ENCODE measurements at places on chromosomes 1 and 21.

DNA sequence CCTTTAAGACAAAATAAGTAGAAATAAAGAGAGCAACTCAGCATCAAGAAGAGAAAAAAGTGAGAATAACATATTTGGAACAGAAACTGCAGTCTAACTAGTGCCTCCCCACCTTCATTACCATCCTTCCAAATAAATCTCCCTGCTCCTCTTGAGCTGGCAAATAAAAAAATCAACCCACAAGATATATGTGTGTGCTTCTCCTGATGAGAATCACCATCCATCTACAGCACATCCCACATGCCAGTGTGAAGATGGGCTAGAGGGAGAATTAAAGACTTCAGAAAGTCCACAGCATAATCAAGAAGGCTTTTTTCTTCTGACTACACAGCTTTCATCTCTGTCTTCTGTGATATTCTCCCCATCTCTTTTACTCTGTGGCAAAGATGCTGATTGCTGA, 244.1 kb downstream of the SPATA17 start:
- DNase-seq: no peak

GRCh38 chr1:97164276-97164639, 442.7 kb downstream of the PTBP2 start:
- no peak for DNase-seq

DNA sequence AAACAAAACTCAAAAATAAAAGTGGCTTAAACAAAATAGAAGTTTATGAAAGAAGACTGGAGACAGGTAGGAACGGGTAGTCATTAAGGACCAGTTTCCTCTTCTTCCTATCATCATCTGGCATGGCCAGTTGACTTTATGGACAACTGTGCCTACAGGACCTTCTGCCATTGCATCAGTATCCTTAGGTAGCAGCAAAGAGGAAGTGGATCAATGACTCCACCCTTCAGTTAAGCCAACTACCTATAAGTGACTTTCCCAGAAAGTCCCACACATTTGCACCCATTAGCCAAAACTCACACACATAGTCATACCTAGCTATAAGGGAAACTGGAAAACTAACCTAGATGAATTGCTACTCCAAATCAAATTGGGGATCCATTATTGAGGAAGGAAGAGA, 51.7 kb downstream of the RASAL2 start:
- DNase-seq: no peak

GRCh38 chr21:39119891-39120290, 63.4 kb downstream of the PSMG1 start:
- DNase-seq: no peak

- peak; percentile 85 for DNase-seq
Measured at GRCh38 chr1:152052606-152053005, 15.8 kb upstream of the S100A11 start.

GRCh38 chr1:226063977-226064815, 1.7 kb downstream of the H3-3A start:
- peak; percentile 8 for DNase-seq

- no peak for DNase-seq
Measured at GRCh38 chr1:192485692-192486436, 89.7 kb upstream of the RGS1 start.

- no peak for DNase-seq
Measured at GRCh38 chr1:93078203-93078602, 880 bp upstream of the MTF2 start.

GRCh38 chr21:28579986-28580550, 412.6 kb downstream of the LTN1 start:
- no peak for DNase-seq

- DNase-seq: no peak
Measured at GRCh38 chr1:77511440-77511840, 171.0 kb downstream of the ZZZ3 start.

DNA sequence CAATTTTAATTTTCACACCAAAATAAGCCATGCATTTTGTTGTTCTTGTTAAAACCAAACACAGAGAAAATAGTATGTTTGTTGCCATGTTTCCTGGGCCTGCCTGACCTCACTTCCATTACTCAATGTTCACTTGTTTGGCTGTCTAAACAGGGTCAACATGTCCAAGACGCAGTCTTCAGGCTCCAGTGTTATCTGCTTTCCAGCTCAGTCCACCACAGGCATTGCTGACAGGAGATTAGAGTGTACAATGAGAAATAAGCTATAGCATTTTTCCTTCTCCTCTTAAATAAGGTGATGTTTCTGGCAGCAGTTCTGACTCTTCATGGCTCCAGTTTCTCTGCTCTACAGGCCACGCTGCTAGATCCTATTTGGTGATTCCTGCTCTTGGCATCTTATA, 1030.5 kb downstream of the KCNT2 start:
- DNase-seq: no peak

DNA sequence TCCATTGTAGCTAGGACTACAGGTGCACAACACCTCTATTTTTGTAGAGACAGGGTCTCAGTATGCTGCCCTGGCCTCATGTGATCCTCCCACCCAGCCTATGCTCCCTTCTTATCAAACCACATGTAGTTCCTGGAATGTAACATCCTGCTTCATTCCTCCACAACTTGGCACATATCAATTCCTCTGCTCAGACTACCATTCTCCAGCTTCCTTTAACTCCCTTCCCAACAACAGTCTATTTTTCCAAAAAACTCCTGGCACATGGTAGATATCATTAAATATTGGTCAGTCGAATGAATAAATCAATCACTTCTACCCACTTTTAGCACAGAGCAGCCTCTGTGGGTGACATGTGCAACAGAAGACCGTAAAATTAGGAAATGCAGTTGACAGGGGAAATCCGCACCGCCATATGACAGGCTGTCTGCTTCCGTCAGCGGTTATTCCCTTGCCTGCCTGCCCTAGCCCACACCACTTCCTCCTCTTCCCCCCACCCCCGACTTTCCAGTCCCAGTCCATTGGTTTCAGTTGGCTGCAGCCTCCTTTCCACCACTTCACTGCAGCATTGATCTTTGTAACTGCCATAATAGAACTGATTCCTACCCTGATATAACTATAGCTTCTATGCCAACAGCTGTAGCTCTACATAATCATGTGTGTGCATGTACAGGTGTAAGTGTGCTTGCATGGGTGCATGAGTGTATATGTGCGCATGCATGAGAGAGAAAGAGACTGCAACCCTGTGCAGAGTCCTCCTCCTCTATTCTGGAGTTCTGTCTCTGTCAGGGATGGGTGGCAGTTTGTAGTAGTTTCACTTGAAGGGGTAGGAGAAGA, 6.8 kb upstream of the AKR1A1 start:
- DNase-seq: peak; percentile 73

GRCh38 chr1:24955161-24955560, 25.1 kb upstream of the RUNX3 start:
- DNase-seq: peak; percentile 75

GRCh38 chr1:230150615-230151014, 83.6 kb downstream of the GALNT2 start:
- no peak for DNase-seq

DNA sequence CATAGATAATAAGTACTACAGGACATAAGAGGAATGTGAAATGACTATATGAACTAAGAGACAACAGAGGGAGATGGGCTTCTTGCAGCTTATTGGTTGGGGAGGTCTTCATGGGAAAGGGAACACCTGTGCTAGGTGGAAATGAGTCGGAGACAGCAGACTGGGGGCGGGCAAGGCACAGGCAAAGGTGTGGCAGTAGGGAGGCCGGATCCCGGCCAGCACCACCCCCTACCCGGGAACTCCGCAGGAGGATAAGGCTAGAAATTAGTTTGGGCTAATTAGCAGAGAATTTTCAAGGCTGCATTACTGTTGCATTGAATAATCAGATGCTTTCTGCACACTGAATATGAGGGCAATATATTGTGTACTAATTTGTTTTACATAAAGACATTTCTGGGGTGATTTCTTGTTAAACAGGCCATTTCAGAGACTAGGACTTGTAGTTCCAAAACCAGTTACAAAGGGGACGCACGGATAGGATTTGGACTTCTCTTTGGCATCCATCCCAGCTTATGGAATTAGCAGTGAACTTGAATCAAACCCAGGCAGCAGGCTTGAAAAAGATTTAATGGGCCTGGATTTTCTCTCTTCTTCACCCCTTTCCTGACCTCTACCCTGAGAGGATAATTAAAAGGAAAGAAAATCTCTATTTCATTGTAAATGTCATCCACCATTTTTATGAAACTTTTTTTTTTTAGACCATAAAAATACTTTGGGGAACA, 2.2 kb upstream of the HUNK start:
- no peak for DNase-seq

DNA sequence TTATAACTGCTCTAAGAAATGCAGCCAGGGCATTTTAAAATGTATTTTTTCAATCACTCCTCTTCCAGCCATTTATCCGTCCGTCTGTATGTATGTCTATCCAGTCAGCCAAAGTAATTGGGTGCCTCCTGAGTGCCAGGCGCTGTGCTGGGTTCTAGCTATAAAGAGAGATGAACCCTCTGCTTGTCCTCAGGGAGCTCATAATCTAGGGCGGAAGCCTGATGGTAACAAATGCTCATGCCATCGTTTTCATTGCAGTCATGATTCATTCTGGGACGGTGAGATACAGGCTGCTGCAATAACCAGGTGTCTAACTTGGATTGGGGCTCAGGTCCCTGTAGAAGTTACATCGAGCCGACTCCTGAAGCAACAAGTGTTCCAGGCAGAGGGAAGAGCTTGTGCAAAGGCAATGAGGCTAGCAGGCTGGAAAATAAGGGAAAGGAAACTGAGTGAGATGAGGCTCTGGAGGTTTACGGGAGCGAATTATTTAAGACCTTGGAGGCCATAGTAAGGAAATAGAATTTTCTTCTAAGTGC, 11.6 kb downstream of the IFI6 start:
- no peak for DNase-seq

GRCh38 chr1:66119148-66119547, 326.5 kb downstream of the PDE4B start:
- DNase-seq: no peak

DNA sequence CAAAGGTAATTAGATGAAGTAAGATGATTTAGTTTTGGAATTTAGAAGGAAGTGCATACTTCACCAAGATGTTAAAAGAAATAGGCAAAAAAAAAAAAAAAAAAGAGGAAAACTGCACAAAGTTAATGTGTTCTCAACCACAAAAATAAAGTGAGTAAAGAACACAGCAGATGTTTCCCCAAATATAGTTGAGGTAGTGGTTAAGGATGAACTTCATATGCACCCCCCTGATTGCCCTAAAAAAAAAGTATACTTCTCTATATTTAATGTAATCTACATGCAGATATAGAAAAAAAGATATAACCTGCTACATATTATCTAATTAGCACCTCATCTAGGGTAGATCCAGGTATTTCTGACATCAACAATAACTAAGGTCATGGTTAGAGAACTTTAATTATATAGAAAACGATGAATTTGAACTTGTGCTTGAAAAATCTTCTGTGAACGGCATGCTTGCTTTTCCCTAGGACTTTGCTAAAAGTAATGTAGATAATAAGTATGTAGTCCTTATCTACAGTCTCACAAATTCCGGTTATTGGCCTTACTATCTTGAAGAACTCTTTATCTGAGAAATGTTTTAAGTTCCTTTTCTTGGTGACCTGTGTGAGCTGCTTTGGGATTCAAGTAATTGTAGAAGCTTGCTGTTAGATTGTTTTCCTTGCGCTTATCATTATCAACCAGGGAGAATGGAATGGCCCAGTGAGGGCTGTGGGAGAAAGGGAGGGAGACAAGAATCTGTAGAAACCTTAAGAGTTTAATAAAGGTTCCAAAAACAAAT, 70.1 kb upstream of the LRRC7 start:
- no peak for DNase-seq

GRCh38 chr1:10932088-10932487, 80.4 kb upstream of the TARDBP start:
- DNase-seq: peak; percentile 37

GRCh38 chr1:230857077-230857476, 11.2 kb downstream of the C1orf198 start:
- DNase-seq: no peak

DNA sequence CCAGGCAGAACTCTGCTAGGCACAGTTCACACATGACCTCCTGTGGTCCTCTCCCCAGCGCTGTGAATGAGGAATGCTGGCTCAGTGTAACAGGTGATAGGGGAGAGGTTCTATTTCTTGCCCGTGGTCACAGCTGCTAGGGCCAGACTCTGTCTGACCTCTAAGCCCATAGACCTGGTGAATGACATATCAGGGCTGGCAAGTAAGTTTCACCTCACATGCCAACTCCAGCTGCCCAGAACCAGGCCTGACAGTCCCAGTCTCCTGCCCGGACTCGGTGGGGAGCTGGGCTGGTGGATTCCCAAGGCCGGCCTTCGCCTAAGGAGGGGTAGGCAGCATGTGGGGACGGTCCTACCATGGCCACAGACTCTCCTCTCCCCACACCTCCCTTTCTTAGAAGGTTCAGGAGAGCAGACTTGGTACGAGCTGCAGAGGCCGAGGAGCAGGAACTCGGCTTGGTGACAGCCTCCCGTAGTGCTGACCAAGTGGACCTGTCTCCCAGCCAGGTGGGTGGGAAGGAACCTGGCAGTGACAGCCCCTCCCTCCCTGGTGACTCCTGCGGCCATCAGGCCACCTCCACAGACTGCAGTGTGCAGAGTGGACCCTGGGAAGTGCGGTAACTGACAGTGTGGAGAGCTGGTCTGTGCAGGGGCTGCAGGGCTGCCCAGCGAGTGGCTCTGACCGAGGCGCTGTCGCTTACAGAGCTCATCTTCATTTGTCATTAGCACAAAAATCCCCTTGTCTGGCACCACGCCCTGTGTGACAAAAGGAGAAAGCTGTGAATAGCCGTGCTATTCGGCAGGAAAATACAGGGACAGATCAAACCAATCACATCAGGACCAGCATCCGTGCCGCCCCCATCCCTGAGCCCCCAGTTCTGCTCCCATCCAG, 74.6 kb downstream of the SCCPDH start:
- DNase-seq: no peak

- DNase-seq: no peak
Measured at GRCh38 chr1:116854716-116855115, 55.0 kb upstream of the PTGFRN start.

- DNase-seq: no peak
Measured at GRCh38 chr1:25544243-25544764, 898 bp downstream of the LDLRAP1 start.

DNA sequence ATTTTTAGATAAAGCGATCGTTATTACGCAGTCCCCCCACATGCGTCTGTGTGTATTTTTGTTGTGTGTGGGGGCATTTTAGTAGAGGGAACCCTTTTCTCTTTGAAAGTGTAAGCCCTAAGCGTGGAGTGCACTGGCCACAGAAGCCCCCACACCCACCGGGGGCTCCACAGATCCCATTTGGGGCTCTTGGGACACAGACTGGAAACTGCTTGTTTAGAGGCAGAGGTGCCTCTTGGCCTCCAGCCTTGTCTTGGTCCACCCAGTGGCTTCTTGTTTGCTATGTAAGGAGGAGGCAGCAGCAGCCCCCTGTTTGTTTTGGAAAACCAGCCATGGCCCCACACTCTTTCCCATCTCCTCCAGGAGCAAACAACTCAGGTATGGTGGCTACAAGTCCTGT, 42.8 kb downstream of the SLC37A1 start:
- DNase-seq: no peak

GRCh38 chr1:24704411-24705259, 40.6 kb upstream of the CLIC4 start:
- no peak for DNase-seq

- peak; percentile 76 for DNase-seq
Measured at GRCh38 chr1:153945131-153945794, 1.3 kb downstream of the DENND4B start.
